ENCODE measurements at places on chromosomes 16 and 17. TPM values are rescaled to one million over a fixed set of nuclear protein-coding genes. Genes with fewer than 3 reads are reported as not detected.

- no peak for DNase-seq
Observed at GRCh38 chr16:22627043-22627442, 116.4 kb downstream of the NPIPB5 start.

Gene AOC3
- 2.0 TPM for total RNA-seq

Gene FAM20A
- 0.37 TPM for total RNA-seq

Gene ATP1B2
- total RNA-seq, result 11.3 TPM

DNA sequence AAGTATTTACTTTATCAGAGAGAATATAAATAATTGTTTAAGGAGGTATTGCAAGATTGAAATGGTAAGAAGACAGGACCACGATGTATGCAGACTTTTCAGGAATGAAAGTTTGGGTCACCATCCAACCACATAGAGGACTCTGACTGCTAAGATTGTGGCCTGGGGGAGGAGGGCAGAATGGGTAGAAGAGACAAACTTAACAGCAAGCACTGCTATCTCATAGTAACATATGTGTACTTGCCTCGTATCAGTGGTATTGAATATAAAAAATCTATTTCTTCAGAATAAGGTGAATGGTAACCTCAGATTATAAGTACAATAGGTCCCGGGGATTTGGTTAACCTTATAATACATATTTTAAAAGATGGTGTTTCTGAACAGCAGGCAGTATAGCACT, 5.8 kb downstream of the KRT10 start:
- no peak for DNase-seq

DNA sequence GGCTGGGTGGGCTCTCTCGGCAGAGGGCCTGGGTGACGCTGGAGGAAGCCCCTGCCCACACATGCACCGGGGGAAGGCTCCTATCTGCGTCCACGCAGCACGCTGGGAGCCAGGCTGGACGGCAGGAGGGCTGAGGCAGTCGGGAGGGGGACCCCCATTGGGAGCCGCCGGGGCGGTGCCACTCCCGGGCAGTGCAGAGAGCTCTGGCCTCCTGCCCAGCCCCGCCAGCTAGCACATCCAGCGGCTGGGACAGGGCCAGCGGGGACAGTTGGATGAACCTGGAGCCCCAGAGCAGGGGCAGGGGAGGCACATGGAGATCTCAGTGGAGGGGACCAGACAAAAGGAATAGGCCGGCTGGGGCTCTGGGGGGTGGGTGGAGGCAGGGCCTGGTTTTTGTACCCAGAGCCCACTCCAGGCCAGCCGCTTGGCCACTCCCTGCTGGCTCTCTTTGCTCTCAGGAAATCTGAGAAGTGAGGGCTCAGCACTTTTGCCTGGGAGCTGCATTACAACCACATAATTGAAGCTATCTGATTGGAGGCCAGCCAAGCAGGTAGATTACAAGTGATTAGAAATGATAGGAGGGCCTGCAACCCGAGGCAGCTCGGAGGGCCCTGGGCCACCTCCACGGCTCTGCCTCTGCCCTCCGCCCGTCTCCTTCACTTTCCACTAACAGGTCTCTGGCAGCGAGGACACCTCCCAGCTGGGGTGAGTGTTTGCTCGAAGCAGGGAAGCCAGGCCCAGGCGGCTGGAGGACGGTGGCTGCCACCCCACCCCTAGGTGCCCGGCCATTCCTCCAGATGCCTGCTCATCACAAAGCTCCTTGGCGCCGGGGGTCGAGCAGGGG, 40.1 kb downstream of the ENGASE start:
- DNase-seq, result no peak

Gene SMPD3
- 85.4 TPM for total RNA-seq

DNA sequence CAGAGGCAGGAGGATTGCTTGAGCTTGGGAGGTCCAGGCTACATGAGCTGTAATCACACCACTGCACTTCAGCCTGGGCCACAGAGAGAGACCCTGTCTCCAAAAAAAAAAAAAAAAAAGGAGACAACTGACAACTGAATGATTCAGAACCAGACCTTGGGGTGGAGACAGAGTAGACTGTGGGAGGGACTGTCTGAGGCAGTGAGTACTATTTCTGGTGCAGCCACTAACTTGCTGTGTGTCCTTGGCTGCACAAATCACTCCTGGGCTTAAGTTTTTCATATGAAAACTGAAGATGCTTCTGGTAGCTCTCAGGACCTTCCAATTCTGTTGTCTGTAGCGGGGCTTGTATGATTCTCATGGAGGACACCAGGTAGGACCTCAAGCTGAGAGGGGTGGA, 5.8 kb downstream of the ASB16 start:
- DNase-seq, result no peak

Gene CLEC10A
- not detected for total RNA-seq

- no peak for DNase-seq
Observed at GRCh38 chr16:12094537-12095265, 118.2 kb downstream of the SNX29 start.

- DNase-seq, result no peak
Observed at GRCh38 chr17:79464318-79465010, 146.4 kb downstream of the RBFOX3 start.

GRCh38 chr17:1830288-1830687, 483 bp downstream of the RPA1 start:
- no peak for DNase-seq

Gene OTOP3
- not detected for total RNA-seq

Gene RHBDL3
- total RNA-seq, result 124 TPM

Gene SOCS3
- total RNA-seq, result 3.1 TPM

DNA sequence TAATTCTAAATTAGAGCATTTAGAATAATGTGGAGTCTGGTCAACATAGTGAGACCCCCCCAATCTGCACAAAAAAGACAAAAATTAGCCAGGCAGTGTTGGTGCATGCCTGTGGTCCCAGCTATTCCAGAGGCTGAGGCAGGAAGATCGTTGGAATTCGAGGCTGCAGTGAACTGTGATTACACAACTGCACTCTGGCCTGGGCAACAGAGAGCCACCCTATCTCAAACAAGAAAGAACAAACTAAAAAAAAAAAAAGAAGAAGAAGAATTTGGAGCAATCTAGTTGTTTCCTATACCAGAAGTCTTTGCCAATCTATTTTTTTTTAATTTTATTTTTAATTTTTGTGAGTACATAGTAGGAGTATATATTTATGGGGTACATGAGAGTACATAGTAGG, 6.0 kb downstream of the CETP start:
- DNase-seq, result no peak

DNA sequence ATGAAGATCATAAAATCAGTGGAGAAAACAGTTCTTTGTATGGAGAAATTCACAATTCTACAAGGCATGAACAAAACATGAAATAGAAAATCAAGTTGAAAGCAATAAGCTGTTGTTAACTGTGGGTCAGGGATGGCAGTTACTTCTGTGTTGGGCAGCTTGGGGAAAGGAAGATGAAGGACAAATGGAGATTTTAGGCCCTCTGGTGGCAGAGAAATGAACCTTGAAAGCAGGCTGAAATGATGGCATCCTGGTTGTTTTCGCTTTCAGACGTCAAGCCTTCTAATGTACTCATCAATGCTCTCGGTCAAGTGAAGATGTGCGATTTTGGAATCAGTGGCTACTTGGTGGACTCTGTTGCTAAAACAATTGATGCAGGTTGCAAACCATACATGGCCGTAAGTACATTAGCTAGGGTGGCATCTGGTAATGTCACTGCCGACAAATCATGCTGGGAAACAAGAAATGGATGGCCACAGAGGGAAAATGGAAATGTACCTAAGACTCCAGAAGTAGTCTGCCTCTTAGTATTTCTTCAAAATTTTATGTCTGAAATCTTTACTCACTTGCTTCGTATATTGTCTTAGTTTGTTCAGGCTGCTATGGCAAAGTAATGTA, 108.9 kb downstream of the MAP2K6 start:
- peak; percentile 19 for DNase-seq

DNA sequence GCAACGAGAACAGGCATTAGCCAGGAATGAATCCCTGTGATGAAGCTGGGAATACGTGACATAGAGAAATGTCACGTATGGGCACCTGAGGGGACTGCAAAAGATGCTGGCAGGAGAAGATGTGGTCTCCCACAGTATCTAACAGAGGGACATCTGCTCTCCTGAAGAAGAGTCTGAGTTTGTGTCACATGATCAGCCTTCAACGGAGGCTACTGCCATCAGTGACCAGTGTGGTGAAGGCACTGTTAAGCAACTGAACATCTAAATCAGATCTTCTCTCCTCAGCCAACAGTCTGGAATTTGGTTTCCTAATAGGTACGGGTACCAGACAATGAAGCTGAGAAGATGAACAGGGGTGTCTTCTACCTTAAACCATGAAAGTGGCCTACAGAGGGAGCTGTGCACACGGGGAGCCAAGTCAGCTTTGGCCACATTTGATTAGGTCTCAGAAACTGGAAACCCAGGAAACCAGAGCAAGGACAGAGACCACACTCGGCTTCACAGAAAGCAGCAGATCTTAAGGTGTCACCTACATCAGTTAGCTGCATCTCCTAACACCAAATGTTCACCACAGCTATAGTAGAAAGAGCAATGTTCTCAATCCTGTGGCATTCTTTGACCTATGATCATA, 41.8 kb downstream of the BRD7 start:
- DNase-seq, result peak; percentile 32

DNA sequence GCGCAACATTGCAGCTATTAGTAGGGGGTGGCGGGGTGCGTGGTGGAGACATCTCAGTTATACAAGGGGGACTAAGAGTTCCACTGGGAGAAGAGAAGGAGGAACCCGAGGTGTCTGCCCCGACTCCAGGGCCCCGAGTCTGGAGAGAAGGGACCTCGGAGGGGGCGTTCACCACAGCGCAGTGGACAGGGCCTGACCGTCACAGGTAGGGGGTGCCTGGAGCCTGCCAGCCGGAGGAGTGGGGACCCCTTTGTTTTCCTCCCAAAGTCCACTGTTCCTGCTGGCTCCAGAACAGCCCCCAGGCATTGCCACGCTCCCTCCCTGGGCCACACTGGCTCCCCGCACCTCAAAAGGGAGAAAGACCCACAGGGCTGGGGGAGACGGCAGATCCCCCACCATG, 175.9 kb upstream of the TNRC6C start:
- no peak for DNase-seq

- DNase-seq, result no peak
Observed at GRCh38 chr17:68170246-68170645, 77.6 kb upstream of the AMZ2 start.

Gene TIMP2
- total RNA-seq, result 121 TPM

- DNase-seq, result no peak
Observed at GRCh38 chr17:35210741-35211140, 16.5 kb upstream of the SLC35G3 start.

All from glutamatergic neuron (in vitro differentiated cells).